ENCODE measurements at places on chromosomes 7 and 10.

- DNase-seq: no peak
These were observed 127.0 kb upstream of the PPIF start for GRCh38 chr10:79220307-79220706.

- DNase-seq: no peak
These were observed 27.4 kb upstream of the LOXL4 start for GRCh38 chr10:98295401-98295811.

- DNase-seq: no peak
These were observed 102.3 kb upstream of the NUPR2 start for GRCh38 chr7:56218510-56218909.

DNA sequence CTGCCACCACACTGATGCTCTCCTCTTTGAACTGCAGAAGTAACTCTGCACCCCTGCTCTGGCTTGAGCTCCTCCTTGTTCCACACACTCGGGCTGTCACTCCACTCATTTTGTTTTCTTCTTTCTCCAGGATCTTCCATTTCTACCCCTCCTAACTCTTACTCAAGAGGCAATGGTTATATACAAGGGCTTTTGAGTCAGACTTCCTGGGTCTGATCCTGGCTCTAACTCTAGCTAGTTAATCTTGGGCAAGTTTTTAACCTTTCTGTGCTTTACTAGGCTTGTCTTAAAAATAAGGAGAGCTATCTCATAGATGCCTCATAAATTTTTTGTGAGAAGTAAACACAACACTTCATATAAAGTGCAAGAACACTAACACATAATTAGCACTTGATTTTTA is 45.3 kb upstream of the GNAI1 start:
- no peak for DNase-seq

- DNase-seq: no peak
These were observed 166.7 kb upstream of the INHBA start for GRCh38 chr7:41869596-41869995.

- no peak for DNase-seq
These were observed 6.1 kb downstream of the CCAR1 start for GRCh38 chr10:68727146-68727545.
